ENCODE measurements at places on chromosomes 5 and 9.

DNA sequence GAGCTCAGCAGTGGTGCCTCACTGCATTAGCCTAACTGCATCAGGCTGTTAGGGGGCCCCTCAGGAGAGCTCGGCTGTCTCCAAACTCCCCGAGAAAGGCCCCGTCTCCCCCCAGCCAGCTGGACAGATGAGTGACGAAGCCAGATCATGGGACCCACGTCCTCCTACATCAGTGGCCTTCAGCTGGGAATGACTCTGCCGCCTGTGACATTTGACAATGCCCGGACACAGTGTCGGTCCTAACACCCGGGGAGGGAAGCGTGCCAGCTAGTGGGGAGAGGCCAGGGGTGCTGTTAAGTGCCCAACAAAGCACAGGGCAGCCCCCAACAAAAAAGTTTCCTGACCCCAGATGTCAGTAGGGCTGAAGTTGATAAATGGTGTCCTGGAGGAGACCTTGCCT is 375.2 kb upstream of the IRX2 start:
- no peak for DNase-seq

GRCh38 chr5:66742083-66742895 is 146.1 kb downstream of the MAST4 start:
- no peak for DNase-seq

GRCh38 chr5:9233712-9234111 is 312.2 kb downstream of the SEMA5A start:
- no peak for DNase-seq

DNA sequence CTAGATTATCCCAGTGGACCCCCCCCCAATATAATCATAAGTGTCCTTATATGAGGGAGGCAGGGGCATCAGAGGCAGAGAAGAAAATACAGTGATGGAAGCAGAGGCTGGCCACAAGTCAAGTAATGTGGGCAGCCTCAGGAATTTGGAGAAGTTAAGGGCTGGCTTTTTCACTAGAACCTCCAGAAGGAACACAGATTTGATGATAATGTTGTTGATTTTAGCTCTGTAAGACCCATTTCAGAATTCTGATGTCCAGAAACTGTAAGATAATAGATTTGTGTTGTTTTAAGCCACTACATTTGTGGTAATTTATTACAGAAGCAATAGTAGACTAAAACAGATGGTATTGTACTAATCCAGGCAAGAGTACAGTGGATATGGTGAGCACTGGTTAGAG is 36.3 kb upstream of the LRRTM2 start:
- no peak for DNase-seq

GRCh38 chr5:132389585-132390286 is 20.2 kb downstream of the SLC22A5 start:
- no peak for DNase-seq

DNA sequence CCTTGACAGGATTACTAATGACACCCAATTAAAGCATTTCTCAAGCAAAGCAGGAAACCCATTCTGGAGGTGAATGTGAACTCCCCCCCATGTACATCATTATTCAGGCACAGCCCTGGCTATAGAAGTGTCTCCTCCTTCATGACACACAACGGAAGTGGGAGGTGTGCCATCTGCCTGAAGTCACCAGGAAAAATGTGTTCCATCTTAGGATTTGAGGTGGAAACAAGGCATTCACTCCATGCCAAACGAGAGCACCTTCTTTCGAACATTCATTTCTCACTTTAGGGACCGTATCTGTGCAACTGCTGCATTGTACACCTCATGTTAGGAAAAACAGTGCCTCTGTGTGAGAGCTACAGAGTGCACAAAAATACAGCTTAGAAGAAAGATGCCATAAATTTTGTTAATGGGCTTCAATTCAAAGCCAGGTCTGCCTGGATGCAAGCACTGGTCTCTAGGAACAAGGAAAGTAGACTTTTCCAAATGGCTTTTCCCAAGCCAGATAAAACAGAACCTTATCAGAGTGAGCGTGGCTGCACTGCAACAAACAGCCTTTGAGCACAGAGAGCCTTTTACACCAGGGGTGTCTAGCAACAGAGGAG is 19.4 kb downstream of the GOLM1 start:
- DNase-seq, result no peak

DNA sequence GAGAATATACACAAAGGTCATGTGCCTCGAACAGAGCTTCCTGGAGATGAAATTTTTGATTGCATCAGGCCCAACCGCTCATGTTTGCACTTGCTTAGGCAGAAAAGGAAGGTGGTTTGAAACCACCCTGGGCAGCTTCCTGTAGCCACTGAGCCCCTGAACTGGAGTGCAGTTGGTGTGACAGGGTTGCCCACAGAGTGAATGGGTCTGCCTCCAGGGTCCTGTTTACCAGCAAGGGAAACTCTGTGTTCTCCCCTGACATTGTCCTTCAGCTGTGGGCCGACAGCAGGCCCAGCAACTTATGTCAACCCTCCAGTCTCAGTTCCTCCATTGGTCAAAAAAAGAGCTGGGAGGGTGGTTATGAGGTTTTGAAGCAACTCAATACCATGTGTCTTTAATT is 289.6 kb downstream of the KIF4B start:
- DNase-seq, result no peak

DNA sequence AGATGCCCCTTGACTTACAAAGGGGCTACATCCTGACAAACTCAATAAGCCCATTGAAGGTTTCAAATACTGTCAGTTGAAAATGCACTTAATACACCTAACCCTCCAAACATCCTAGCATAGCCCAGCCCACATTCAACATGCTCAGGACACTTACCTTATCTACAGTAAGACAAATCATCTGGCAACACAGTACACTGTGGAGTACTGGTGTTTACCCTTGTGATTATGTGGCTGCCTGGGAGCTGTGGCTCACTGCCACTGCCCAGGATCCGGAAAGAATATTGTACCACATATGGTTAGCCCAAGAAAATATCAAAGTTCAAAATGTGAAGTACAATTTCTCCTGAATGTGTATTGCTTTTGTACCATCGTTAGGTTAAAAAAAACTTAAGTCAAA is 562.2 kb downstream of the HTR1A start:
- DNase-seq, result no peak

- no peak for DNase-seq
Measured at GRCh38 chr5:83641946-83642345, 78.7 kb downstream of the HAPLN1 start.

- DNase-seq, result no peak
Measured at GRCh38 chr5:96733771-96734500, 71.8 kb downstream of the CAST start.

DNA sequence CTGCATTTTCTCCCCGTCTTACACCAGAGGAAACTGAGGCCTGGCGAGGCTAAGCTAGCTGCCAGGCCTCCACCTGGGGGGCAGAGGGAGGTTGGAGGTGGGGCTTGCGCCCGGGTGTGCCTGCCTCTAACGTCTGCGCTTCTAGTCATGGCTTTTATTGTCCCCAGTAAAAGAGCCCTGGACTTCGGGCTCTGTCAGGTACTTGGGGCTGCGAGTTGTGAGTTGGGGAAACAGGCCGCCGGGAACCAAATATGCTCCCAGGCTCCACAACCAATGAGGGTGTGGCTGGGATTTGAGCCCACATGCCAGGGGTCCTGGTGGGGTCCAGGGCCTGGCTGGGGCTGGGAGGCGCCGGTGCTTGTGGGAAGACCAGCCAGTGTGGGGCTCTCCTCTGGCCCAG is 57.4 kb upstream of the NOTCH1 start:
- DNase-seq, result no peak

GRCh38 chr5:21649969-21650368 is 1203.2 kb downstream of the CDH12 start:
- no peak for DNase-seq

- no peak for DNase-seq
Measured at GRCh38 chr5:141951332-141951781, 6.6 kb downstream of the PCDH12 start.

DNA sequence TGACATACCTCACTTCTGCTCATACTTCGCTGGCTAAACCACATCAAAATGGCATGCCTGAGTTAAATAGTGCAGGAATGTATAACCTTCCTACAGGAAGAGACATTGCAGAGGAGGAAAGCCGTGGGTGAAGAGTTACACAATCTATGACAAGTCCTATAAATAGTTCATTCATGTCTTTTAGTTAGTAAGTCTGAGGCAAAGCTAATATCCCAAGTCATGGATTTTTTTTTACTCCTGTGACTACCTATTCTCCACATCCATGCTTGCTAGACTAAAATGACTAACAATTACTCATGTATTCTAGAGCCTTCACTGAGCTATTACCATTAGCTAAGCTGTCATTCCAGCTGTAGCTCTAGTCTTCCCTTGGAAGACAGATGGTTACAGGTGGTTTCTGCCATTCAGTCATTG is 391.3 kb downstream of the NR2F1-AS1 start:
- DNase-seq, result no peak

DNA sequence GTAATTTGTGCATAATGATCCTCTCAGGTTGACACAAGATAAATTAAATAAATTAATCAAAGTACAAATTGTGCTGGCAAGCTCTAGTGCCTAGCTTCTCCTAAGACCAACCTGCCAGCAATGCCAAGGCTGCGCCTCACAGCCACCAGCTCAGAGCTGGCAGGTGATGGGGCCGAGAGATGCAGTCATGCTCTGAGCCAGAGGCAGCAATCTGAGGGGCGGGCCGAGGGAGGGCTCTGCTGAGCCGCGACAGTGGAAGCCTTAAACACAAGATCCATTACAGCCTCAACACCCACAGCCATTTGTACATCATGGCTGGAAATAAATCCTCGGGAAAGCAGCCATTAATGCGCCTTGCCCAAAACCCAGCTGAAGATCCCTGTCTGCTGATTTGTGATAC is 20.3 kb downstream of the MED27 start:
- DNase-seq, result no peak

DNA sequence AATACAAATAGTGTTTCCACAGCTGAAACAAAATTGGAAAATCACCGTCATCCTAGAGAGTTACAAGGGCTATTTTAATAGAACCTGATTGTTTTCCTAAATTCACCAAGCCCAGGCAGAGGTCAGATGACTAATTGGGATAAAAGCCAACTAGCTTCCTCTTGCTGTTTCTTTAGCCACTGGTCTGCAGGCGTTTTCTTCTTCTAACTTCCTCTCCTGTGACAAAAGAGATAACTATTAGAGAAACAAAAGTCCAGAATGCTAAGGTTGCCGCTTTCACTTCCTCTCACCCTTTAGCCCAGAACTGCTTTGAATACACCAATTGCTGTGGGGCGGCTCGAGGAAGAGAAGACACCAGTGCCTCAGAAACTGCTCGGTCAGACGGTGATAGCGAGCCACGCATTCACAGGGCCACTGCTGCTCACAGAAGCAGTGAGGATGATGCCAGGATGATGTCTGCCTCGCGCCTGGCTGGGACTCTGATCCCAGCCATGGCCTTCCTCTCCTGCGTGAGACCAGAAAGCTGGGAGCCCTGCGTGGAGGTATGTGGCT is at the start of gene TLR4:
TSS of gene TLR4 (plus strand) at position 380 of the 552 bp plus-strand sequence. CDS start at position 450, 70 bp downstream.
- DNase-seq, result peak; percentile 79

DNA sequence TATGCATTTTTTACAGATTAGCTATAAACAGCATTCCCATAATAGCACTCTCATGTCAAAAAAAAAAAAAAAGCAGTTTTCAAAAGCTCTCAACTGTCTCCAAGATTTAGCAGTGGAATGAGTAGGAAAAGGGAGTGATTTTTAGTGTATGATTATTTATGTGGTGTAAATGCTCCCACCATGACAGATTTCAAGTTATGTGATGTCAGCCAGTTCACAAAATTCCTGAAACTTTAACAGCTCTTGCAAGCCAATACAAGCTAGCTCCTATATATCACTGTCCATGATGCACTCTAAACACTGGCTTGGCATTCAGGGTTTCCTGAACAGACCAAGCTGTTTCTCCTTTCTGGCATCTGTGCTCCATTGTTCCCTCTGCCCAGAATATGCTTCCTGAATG is 7.9 kb upstream of the ANKDD1B start:
- no peak for DNase-seq

DNA sequence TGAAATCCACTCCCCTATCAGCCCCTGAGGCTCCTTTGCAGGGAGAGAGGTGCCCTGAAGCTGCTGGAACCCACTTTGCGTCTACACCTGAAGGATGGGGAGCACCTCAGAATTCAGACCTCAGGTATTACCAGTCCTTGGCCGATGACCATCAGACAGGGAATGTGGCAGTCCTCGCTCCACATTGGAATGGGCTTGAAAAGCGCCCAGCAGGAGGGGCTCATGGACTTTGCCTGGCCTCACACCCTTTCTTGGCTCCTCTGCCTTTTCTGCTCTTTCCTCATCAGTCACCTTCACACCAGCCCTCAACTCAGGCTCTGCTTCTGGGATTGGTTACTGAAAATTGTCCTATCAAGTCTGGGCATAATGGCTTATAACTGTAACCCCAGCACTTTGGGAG is 83.9 kb downstream of the BARX1 start:
- DNase-seq, result no peak

DNA sequence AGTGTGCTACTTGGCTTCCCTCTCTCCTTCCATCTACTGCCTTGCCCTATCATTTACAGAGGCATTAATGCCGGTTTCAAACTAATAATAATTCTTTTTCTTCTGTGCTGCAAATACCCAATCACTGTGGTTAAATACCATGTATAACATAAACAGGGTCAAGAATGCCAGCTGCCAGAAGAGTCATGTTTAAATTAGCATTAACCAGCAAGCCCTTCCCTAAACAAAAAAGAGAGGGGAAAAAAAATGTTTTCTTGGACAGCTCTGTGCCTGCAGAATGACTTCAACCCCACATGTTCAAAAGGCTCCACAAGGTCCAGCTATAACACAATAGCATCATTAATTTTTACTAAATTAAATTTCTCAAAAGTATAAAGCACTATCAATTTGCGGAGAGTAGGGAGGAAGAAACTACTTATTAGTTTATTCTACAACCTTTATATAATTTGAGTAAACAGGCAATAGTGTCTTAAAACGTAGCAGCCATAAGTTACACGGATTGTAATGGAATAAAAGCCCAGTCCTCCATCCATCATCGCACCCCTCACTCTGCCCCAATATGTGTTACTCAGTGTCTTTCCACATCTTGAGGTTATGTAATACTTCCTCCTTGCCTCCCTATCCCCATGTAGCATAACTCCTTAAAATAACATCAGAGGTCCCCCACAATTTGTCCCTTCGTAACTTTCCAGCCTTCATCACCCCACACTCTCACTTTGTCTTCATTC is 3.9 kb downstream of the LPAR1 start:
- peak; percentile 47 for DNase-seq

Measured in midbrain (tissue), 1 donor.